ENCODE measurements at places on chromosomes 7 and 10. TPM values are rescaled to one million over a fixed set of nuclear protein-coding genes. Genes with fewer than 3 reads are reported as not detected.

- no peak for DNase-seq
Observed at GRCh38 chr7:135192914-135193536, 18.3 kb downstream of the WDR91 start.

DNA sequence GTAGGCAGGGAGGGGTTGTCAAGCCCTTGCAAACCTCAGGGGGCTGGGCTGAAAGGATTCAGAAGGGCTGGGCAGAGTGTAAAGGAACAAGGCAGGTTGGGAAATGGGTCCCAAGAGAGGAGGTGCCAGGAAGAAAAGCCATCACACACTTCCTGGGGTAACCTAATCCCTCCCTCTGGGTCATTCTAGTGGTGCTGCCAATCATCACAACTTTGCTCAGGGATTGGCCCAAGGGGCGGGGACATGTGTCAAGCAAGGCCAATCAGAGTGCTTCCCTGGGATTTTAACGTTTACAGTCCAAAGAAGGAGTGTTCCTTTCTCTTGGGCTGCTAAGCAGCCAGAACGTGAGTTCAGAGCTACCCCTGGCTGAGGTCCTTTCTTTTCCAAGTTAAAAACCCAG lies 57.1 kb upstream of the NPTX2 start:
- DNase-seq: no peak

GRCh38 chr7:2979951-2980350 lies 63.7 kb downstream of the CARD11 start:
- no peak for DNase-seq

Gene WNT16
- polyA plus RNA-seq: not detected

Gene STRIP2
- polyA plus RNA-seq: 5.8 TPM

GRCh38 chr7:96481796-96482195 lies 159.9 kb upstream of the SLC25A13 start:
- DNase-seq: no peak

DNA sequence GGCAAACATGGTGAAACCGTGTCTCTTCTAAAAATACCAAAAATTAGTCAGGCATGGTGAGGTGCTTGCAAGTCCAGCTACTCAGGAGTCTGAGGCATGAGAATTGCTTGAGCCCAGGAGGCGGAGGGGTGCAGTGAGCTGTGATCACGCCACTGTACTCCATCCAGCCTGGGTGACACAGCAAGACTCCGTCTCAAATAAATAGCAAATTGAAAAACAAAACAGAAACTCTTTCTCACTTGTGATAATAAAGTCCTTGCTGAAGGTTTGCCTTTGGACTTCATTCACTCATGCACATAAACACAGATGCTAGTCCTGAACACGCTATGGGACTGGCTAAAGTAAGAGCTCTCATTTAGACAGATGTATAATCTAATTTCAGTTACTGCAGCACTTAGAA lies 37.6 kb downstream of the ANK3 start:
- DNase-seq: no peak

- no peak for DNase-seq
Observed at GRCh38 chr10:61633665-61634064, 29.1 kb upstream of the CABCOCO1 start.

DNA sequence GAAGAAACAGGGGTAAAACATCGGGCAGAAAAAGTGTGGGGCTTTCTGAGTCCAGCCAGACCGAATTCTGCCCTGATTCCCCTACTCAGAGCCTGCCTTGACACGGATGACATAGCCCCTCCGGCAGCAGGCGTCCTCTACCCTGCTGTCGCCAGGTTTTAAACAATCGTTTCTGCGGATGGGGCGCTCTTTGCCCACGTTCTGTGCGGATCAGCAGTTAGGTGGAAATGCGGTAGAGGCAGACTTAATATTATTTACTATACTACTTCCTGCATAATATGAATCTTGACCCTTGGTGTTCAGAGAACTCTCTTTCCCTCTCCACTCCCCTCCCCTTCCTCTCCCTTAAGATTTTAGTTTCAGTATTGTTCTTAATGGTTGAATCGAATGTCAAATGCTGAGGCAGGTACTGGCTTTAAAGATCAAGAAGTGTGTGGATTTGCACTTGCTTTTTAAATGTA lies 2.4 kb downstream of the GATA3 start:
- DNase-seq: no peak

DNA sequence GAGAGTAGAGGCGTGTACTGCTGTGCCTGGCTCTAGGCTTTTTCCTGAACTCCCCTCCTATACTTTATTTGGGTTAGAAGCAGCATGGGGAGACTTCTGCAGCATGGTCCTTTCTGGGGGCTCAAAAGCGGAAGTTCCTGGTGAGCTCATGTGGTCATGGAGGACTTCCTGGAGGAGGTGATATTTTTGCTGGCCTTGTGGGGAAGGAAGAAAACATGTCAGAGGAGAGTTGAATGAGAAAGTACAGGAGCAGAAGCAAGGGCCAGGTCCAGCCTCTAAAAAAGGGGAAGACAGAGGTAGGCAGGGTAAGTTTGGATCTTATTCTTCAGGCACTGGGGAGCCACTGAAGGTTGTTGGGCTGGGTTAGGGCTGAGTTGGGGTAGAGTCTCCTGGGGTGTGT lies 45.5 kb downstream of the CASTOR2 start:
- no peak for DNase-seq

DNA sequence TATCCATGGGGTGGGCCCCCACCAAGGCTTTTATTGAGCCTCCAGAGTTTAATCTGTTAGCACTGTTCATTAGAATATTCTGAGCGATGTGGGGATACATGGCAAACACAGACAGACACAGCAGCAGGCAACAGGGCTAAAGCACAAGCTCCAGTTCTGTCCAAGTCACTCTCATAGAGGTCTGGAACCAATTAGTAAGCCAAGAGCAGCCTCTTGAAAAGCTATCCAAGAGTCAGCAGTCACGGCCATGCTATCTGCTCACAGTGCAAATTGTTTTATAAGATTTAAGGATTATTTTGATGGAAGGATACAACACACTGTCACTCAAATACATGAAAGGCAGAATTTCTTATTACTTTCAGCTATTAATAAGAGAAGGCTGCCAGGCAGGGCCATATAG lies 86.4 kb upstream of the DGKB start:
- no peak for DNase-seq

Gene GIMAP6
- polyA plus RNA-seq: 26.0 TPM

Gene TMEM26
- polyA plus RNA-seq: 8.1 TPM

GRCh38 chr10:12397147-12397896 lies 48.0 kb downstream of the CAMK1D start:
- no peak for DNase-seq

DNA sequence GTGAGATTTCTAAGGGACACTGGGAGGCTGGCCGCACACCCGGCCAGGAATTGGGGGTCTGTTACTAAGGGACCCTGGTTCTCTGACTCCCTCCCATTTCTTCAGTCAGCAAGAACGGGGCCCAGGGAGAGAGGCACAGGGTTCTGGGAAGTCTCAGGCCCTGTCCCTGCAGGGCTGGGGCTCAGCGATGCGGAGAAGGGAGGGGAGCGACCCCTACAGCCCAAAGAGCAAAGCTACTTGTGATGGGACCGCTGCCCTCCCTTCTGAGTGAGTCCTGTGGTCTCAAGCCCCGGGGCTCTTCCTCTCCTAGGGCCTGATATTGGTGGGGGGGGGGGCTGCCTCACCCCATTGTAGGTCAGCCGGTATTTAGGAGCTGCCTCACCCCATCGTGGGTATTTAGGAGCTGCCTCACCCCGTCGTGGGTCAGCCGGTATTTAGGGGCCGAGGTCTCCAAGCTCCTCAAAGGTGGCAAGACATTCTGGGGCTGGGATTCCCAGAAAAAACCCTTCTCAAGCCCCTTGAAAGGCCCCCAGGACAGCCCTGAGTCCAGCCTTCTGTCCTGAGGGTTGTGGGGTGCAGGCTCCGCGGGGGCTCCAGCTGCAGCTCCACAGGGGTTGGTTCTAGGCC lies 16.9 kb upstream of the NKX6-2 start:
- DNase-seq: no peak

GRCh38 chr10:102633287-102633686 lies 11.0 kb upstream of the TRIM8 start:
- peak; percentile 75 for DNase-seq

Data from left lung (tissue), 14 donors.